ENCODE measurements at places on chromosomes 16 and 17. TPM values are rescaled to one million over a fixed set of nuclear protein-coding genes. Genes with fewer than 3 reads are reported as not detected.

- DNase-seq, result no peak
- peaks cover 15% of the 10 kb centered on the region for H3K36me3 ChIP-seq
- H3K27ac ChIP-seq, result no peak overlapping the region
- H3K4me1 ChIP-seq, result no peaks in the 10 kb centered on the region
Measured at GRCh38 chr17:28755486-28755885, 11.7 kb downstream of the TRAF4 start.

Gene INCA1
- 0.54 TPM for total RNA-seq

- no peaks in the 10 kb centered on the region for H3K27me3 ChIP-seq
- no peak for DNase-seq
- no peaks in the 10 kb centered on the region for H3K4me1 ChIP-seq
Measured at GRCh38 chr17:78905541-78905940, 2.5 kb upstream of the CEP295NL start.

- no peaks in the 10 kb centered on the region for H3K4me1 ChIP-seq
- H3K27ac ChIP-seq, result no peak overlapping the region
- H3K27me3 ChIP-seq, result no peaks in the 10 kb centered on the region
- H3K36me3 ChIP-seq, result no peaks in the 10 kb centered on the region
- DNase-seq, result no peak
Measured at GRCh38 chr16:68612996-68613395, 32.1 kb upstream of the CDH3 start.

GRCh38 chr16:81238296-81239011 lies at the start of gene BCO1:
Gene BCO1, plus strand, starts transcription at chr16:81238689. Its CDS starts 220 bp downstream, at chr16:81238909.
- DNase-seq, result no peak
- H3K36me3 ChIP-seq, result no peaks in the 10 kb centered on the region
- H3K4me3 ChIP-seq, result no peak within 1 kb of the TSS

GRCh38 chr16:58481931-58482330 lies 18.0 kb upstream of the NDRG4 start:
- H3K4me1 ChIP-seq, result no peaks in the 10 kb centered on the region
- H3K27ac ChIP-seq, result no peak overlapping the region
- no peaks in the 10 kb centered on the region for H3K27me3 ChIP-seq
- DNase-seq, result no peak
- H3K36me3 ChIP-seq, result no peaks in the 10 kb centered on the region

- H3K27me3 ChIP-seq, result no peaks in the 10 kb centered on the region
- H3K4me3 ChIP-seq, result peak overlapping the region; percentile 85
- H3K4me1 ChIP-seq, result peaks cover 72% of the 10 kb centered on the region
- peak; percentile 78 for DNase-seq
- peak overlapping the region; percentile 62 for H3K27ac ChIP-seq
- H3K36me3 ChIP-seq, result peaks cover 21% of the 10 kb centered on the region
Measured at GRCh38 chr17:50148226-50149090, 2.0 kb downstream of the PPP1R9B start.

DNA sequence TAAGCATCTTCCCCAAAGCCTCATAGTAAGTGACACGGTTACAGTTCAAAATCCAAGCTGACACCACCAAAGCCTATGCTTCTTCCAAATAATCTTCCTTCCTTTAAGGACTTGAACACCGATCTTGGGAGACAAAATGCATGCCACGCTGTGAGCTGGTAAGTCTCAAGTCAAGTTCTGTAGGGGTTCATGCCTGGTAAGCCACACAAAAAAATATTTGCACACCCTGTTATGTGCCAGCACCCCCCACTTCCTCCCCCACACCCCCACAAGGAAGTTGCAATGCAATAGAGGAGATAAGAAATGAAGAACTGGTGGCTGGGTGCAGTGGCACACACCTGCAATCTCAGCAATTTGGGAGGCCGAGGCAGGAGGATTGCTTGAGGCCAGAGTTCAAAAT lies 5.6 kb downstream of the NOG start:
- H3K27ac ChIP-seq, result no peak overlapping the region
- peaks cover 38% of the 10 kb centered on the region for H3K27me3 ChIP-seq
- no peaks in the 10 kb centered on the region for H3K36me3 ChIP-seq
- peaks cover 29% of the 10 kb centered on the region for H3K4me1 ChIP-seq
- DNase-seq, result peak; percentile 62
- H3K4me3 ChIP-seq, result no peak overlapping the region

GRCh38 chr17:62898239-62898864 lies 67.7 kb upstream of the TANC2 start:
- DNase-seq, result no peak
- H3K4me3 ChIP-seq, result no peak overlapping the region
- H3K27me3 ChIP-seq, result no peaks in the 10 kb centered on the region
- no peaks in the 10 kb centered on the region for H3K4me1 ChIP-seq
- no peak overlapping the region for H3K27ac ChIP-seq

- DNase-seq, result no peak
- peaks cover 56% of the 10 kb centered on the region for H3K4me1 ChIP-seq
- no peak overlapping the region for H3K4me3 ChIP-seq
- H3K36me3 ChIP-seq, result peaks cover 3% of the 10 kb centered on the region
Measured at GRCh38 chr17:63439687-63440086, 6.4 kb downstream of the CYB561 start.

Gene UNC13D
- total RNA-seq, result 279 TPM

DNA sequence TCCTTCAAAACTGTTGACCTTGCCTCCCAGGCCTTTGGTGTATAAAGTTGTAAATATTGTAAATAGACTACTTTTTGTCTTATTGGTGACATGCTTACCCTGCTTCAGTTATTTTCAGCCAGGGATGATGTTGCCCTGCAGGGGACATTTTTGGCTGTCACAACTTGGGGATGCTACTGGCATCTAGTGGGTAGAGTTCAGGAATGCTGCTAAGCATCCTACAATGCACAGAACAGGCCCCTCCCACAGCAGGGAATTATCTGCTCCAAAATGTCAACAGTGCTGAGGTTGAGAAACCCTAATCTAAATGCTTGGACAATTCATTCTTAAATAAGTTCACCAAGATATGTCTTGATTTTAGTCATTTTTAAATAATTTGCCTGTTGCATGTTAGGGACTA lies 459.8 kb downstream of the PMP22 start:
- no peak overlapping the region for H3K4me3 ChIP-seq
- H3K4me1 ChIP-seq, result no peaks in the 10 kb centered on the region
- no peaks in the 10 kb centered on the region for H3K27me3 ChIP-seq
- no peaks in the 10 kb centered on the region for H3K36me3 ChIP-seq

DNA sequence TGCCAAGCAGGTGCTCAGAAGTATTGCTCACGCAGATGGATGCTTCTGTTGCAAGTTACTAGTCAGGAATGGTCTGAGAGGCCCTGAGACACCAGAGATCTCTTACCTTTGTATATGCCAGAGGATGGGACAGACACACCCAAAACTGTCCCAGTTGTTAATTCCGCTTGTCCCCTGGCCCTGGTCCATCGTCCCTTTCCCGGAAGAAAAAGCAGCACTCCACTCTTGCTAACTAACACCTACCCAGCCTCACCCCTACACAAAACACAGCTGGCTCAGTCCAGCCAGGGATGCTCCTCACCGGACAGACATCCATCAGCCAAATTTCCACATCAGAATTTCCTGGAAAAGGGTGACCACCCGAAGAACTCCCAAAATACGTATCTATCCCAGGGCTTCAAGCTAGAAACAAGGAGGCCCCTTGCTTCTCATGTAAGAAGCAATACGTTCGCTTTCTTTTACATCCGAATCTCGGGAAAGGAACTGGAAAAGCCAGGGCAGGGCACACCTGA lies 2.0 kb downstream of the GAS7 start:
- H3K27ac ChIP-seq, result no peak overlapping the region
- peaks cover 30% of the 10 kb centered on the region for H3K4me1 ChIP-seq
- DNase-seq, result no peak

Gene SAT2
- total RNA-seq, result 71.6 TPM

Gene CD300A
- 287 TPM for total RNA-seq

DNA sequence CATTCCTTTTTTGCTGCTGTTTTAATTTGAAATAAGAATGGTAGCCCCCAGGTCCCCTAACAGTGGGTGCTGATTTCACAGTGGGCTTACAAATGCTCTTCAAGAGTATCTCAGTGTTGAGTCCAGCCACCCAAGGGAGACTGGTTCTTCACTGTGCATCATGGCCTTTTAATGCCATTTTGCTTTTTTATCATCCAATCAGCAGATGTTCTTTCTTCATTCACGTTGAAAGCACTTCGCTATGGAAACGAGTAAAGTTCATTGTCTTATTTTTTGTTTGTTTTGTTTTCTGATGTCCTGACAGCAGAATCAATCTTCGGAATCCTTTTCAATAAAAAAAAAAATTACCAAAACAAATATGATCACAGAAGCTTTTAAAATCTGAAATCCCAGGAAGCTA lies 429.0 kb downstream of the MAF start:
- no peaks in the 10 kb centered on the region for H3K36me3 ChIP-seq
- peaks cover 18% of the 10 kb centered on the region for H3K4me1 ChIP-seq
- H3K27me3 ChIP-seq, result no peaks in the 10 kb centered on the region
- no peak for DNase-seq
- no peak overlapping the region for H3K27ac ChIP-seq
- H3K4me3 ChIP-seq, result no peak overlapping the region

Gene RNF112
- 5.0 TPM for total RNA-seq

GRCh38 chr16:15747937-15748336 lies 97.9 kb downstream of the NDE1 start:
- peaks cover 4% of the 10 kb centered on the region for H3K36me3 ChIP-seq
- DNase-seq, result no peak
- H3K27me3 ChIP-seq, result no peaks in the 10 kb centered on the region
- H3K4me3 ChIP-seq, result no peak overlapping the region

- DNase-seq, result no peak
- H3K27me3 ChIP-seq, result no peaks in the 10 kb centered on the region
- H3K27ac ChIP-seq, result no peak overlapping the region
- H3K36me3 ChIP-seq, result no peaks in the 10 kb centered on the region
- no peak overlapping the region for H3K4me3 ChIP-seq
Measured at GRCh38 chr16:35752773-35753558, 2293.6 kb downstream of the TP53TG3F start.

GRCh38 chr17:47636273-47637030 lies 13.3 kb upstream of the KPNB1 start:
- DNase-seq, result no peak
- H3K27ac ChIP-seq, result no peak overlapping the region
- H3K4me3 ChIP-seq, result no peak overlapping the region
- no peaks in the 10 kb centered on the region for H3K27me3 ChIP-seq
- peaks cover 24% of the 10 kb centered on the region for H3K4me1 ChIP-seq

Gene KRTAP16-1
- 0.23 TPM for total RNA-seq

Gene EZH1
- 92.7 TPM for total RNA-seq

DNA sequence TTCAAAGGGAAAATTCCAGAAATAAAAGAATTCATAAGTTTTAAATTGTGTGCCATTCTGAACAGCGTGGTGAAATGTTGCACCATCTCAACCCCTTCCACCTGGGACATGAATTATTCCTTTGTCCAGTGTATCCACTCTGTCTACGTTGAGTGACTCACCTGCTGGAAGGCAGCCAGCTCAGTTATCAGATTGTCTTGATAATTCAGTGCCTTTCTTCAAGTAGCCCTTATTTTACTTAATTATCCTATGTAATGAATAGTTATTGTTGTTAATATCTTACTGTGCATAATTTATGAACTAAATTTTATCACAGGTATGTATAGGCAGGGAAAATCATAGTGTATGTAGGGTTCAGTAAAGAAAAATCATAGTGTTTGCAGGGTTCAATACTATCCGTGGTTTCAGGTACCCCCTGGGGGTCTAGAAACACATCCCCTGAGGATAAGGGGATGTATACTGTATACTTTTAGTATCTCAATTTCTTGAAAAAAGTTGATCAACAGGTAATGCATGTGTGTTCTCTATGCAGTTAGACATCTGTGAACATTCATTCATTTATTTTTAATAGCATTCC lies 7.7 kb upstream of the PCTP start:
- no peaks in the 10 kb centered on the region for H3K4me1 ChIP-seq
- peaks cover 6% of the 10 kb centered on the region for H3K27me3 ChIP-seq

DNA sequence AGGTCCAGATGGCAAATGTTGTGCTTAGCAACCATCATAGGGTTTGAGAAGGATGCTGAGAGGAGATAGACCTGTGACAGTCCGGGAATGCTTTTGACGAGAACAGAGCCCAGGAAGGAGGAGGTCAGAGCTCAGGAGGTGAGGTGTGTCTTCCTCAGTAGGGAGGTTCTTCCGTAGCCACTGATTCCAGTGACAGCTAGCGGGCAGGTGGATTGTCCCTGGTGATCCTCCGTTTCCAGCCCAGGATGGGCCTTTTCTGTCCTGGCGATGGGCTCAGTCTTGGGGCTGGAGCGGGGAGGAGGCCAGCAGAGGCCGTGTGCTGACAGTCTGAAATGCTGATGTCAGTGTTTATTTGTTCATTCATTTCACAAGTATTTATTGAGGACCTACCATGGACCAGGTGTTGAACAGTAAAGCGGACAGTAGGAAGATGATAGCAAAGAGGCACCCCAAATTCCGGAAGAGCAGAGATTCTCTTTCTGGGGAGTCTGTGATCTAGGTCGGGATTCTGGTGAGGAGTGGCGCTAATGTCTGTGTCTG lies 38.8 kb downstream of the KIAA0513 start:
- no peak overlapping the region for H3K27ac ChIP-seq
- H3K27me3 ChIP-seq, result no peaks in the 10 kb centered on the region
- H3K4me3 ChIP-seq, result no peak overlapping the region
- peaks cover 20% of the 10 kb centered on the region for H3K4me1 ChIP-seq

GRCh38 chr17:42459801-42460281 lies 1.2 kb downstream of the ATP6V0A1 start:
- H3K27ac ChIP-seq, result no peak overlapping the region
- H3K36me3 ChIP-seq, result no peaks in the 10 kb centered on the region
- DNase-seq, result no peak
- peaks cover 35% of the 10 kb centered on the region for H3K4me1 ChIP-seq
- H3K4me3 ChIP-seq, result no peak overlapping the region

DNA sequence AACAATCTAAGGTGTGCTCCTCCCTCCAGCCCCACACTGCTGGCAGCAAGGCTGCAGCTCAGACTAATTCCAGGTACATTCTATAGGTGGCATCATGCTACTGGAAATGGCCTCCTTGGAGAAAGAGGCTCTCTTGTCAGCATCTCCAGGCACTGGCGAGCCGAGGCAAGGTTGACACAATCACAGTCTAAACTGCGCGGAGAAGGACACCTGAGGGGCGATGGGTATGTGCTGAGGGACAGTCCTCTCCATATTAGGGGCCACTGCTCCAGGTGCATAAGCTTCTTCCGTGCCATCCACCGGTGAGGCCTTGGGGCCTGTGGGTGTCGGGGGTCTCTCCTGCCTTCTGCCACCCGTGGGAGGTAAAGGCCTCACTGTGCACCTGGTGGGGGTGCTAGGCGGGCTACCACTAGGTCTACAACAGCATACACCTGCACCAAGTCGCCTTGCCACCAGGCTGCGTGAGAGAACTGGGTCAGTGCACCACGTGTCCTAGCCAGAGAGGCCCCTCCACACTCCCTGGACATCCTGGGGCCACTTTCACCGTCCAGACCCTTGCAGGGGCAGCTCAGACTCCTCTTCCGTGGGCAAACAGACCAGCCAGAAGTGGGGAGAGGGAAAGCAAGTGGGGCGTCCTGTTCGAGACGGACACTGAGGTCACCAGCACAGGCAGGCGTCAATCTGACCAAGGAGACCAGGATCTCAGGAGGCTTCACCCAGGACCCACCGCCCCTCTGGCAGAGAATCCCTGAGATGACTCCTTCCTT lies 12.1 kb upstream of the CBX8 start:
- no peak overlapping the region for H3K4me3 ChIP-seq
- DNase-seq, result peak; percentile 65
- peaks cover 84% of the 10 kb centered on the region for H3K27me3 ChIP-seq
- H3K27ac ChIP-seq, result no peak overlapping the region
- peaks cover 47% of the 10 kb centered on the region for H3K4me1 ChIP-seq
